ENCODE measurements at places on chromosomes 1 and 21. TPM values are rescaled to one million over a fixed set of nuclear protein-coding genes. Genes with fewer than 3 reads are reported as not detected.

VANGL2 gene
- 3.0 TPM for total RNA-seq

DNA sequence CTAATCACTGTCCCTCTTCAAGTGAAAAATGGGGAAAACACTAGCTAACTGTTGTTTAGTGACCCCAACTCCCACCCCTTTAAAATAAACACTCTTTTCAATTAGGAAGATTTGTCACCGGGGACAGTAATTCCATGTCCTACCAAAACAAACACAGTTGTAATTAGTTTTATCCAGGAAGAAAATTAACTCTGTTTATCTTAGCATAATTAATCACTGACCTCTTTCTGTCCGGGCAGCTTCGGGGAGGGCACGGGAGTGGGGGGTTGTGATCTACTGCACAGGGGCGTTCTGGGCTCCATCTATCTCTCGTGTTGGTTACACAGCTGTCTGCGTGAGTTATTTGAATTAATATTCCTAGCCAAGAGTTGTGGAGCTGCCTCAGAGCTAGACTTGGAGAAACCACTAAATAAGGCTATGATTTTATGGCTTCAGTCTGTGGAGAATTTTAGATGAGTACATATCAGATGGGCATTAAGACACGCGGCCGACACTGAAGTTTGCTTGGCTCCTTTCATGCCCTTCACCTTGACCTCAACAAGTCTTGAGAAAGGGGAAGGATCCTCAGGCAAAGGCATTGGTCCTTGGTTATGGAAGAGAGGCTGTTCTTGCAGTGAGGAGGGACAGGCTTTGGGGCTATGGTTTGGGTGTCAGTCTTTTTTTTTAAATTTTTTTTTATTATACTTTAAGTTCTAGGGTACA lies 102.0 kb upstream of the TRABD2B start:
- no peak overlapping the region for H3K4me3 ChIP-seq
- no peak overlapping the region for H3K27ac ChIP-seq
- H3K4me1 ChIP-seq: no peaks in the 10 kb centered on the region
- no peak for DNase-seq
- H3K27me3 ChIP-seq: peaks cover 10% of the 10 kb centered on the region
- H3K36me3 ChIP-seq: no peaks in the 10 kb centered on the region

DNA sequence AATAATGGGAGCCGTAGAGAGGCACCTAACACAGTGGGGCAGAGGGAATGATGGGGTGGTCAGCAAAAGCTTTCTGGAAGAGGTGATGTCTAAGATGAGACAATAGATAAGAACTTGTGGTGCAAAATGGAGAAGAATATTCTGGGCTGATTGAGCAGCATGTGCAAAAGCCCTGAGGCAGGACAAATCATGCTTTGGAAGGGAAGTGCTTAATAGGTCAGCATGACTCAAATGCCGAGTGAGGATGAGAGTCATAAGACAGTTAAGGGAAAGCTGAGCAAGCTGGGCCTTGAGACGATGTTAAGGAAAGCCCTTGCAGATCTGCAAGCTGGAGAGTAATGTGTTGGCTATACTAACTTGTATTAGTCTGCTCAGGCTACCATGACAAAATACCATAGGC lies 37.3 kb upstream of the ASB17 start:
- no peaks in the 10 kb centered on the region for H3K4me1 ChIP-seq
- no peaks in the 10 kb centered on the region for H3K36me3 ChIP-seq
- DNase-seq: no peak
- no peak overlapping the region for H3K4me3 ChIP-seq
- no peak overlapping the region for H3K27ac ChIP-seq

DNA sequence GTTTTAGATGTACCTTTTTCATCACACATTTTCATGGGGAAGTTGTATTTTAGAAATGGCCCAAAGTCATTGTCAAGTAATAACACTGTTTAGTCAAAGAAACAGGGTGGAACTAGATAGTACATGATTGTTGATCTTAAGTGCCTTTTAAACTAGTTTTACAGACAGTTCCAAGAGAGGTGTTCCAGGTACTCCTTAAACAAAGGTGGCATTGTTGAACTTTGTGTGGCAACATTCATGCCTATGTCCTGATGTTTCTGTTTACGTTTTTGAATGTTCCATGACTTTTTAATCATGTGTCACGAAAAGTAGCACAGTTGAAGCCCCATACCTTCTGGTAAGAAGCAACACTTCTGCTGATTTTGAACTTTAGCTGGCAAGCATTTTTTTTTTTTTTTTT lies 9.1 kb upstream of the SH3D21 start:
- H3K4me1 ChIP-seq: no peaks in the 10 kb centered on the region
- no peaks in the 10 kb centered on the region for H3K27me3 ChIP-seq
- H3K4me3 ChIP-seq: no peak overlapping the region
- no peaks in the 10 kb centered on the region for H3K36me3 ChIP-seq
- peak overlapping the region; percentile 62 for H3K27ac ChIP-seq

DNA sequence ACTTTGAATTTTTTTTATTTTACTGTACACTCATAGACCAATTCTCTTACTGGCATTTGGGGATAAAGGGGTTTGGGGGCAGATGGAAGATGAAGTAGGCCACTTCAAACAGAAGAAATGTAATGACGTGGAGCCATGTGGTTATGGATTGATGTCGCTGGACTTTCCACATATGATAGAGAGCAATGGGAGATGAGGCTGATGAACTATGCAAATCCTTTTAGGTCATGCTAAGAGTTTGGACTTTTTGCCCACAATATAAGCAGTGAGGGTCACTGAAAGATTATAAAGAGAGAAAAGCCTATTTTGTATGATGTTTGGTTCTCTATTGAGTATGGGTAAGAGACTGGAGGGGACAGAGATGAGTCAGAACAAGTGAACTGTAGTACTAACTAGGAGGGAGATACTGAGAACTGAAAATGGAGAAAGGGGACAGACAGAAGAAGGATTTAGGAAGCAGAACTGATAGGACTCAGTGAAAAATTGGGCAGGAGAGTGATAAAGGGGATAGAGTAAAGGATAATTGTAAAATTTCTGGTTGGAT lies 9.2 kb downstream of the C1orf21 start:
- DNase-seq: no peak
- no peaks in the 10 kb centered on the region for H3K4me1 ChIP-seq
- H3K4me3 ChIP-seq: no peak overlapping the region
- H3K27me3 ChIP-seq: no peaks in the 10 kb centered on the region

DNA sequence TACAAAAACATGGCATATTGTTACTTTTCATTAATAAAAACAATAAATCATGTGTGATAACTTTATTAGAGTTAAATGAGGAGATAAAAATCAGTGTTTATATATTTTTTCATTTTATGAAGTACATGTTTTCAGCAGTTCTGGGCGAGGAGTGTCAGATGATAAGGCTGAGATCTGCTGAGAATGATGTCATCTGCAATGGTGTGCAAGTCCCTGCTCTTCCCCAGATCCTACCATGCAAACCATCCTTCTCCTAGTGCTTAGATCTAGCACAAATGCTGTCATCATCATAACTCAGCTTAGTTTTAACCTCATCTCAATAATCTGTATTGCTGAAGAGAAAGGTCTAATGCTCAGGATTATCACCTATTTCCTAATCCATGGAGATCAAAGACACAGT lies 214.4 kb upstream of the DAB1 start:
- H3K27ac ChIP-seq: no peak overlapping the region
- no peaks in the 10 kb centered on the region for H3K36me3 ChIP-seq
- DNase-seq: no peak
- no peak overlapping the region for H3K4me3 ChIP-seq
- H3K4me1 ChIP-seq: no peaks in the 10 kb centered on the region
- H3K27me3 ChIP-seq: no peaks in the 10 kb centered on the region

RTCA gene
- total RNA-seq: 32.6 TPM

GRCh38 chr1:159817276-159818041 lies 9.2 kb upstream of the SLAMF8 start:
- H3K36me3 ChIP-seq: no peaks in the 10 kb centered on the region
- no peaks in the 10 kb centered on the region for H3K27me3 ChIP-seq
- H3K4me1 ChIP-seq: peaks cover 5% of the 10 kb centered on the region
- no peak overlapping the region for H3K4me3 ChIP-seq
- H3K27ac ChIP-seq: peak overlapping the region; percentile 48
- DNase-seq: no peak

DNA sequence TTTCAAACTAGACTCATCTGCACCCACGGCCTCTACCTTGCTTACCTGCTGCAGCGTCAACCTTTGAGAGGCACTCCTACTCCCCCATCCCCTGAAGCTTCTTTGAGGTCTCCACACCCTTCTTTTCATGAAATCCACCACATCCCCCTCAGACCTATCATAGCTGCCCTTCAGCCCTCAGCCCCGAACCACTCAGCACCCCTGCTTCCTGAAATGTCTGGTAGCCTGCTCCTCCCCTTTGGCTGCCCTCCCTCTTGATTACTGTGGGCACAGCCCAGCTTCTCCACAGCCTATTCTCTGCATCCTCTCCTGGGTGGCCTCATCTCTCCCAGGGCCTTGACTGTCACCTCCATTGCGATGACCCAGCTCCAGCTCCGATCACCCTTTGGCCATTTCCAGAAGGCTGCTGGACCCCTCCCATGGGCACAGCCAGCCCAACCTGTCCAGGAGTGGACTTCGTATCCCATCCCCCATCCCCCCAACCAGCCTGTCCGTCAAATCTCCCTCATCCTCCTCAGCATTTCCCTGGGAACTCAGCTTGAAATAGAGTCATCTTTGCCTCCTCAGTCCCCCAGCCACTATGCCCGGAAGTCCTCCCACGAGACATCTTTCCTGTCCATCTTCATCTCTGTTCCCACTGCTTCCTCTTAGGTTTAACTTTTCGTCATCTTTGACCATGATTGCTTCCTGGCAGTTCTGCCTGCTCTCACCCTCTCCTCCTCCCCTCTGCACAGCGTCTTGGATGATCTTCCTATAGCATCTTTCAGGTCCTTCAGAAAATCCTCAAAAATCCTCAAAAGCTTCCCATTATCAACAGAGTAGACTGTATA lies 6.1 kb upstream of the ADORA1 start:
- no peak for DNase-seq
- peaks cover 7% of the 10 kb centered on the region for H3K4me1 ChIP-seq
- H3K4me3 ChIP-seq: no peak overlapping the region
- H3K36me3 ChIP-seq: no peaks in the 10 kb centered on the region
- peaks cover 83% of the 10 kb centered on the region for H3K27me3 ChIP-seq

DNA sequence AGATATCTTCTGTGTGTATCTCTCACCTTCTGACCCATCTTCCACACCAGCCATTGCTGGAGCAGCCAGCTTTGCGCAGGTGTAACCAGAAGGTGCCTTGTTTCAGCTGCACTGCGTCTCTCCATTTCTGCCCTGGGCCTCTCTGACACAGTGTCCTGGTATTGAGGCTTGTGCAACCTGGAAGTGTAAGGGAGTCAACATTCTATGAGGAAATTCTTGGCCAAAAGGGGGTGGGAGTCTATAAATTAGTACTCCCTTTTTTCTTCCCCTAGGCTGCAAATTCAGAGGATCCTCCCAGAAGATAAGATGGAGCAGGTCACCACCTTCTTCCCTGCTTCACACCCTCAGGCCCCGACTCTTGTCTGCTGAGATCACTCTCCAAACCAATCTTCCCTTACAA lies 109.1 kb downstream of the MRPS6 start:
- H3K27me3 ChIP-seq: no peaks in the 10 kb centered on the region
- no peak for DNase-seq
- H3K4me3 ChIP-seq: no peak overlapping the region
- no peaks in the 10 kb centered on the region for H3K36me3 ChIP-seq
- H3K27ac ChIP-seq: no peak overlapping the region

DNA sequence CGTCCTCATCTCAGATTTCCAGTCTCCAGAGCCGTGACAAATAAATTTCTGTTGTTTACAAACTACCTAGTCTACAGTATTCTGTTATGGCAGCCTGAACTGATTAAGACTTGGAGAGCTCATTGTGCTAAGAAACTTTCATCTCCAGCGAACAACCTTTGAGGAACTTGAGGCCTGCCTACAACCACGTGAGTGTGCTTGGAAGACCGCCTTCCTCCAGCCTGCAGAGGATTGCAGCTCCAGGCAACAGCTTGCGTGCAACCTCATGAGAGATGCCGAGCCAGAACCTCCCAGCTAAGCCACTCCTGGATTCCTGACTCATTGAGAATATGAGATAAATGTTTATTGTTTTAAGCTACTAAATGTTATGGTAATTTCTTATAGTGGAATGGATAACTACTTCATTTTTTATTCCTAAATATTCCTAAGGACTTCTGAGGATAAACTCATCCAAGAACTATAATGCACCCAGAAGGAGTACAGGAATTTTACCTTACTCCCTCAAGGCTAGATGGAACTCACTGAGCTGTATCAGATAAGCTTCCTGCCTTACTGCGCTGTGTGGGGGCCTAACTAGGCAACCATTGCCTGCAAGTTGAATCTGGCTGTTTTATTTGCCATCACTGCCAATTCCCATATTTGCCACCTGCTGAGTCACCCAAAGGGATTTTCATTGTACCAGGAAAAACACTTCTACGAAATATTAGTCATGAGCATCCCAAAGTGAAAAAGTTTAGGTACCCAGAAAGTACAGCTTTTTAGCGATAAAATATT lies 17.6 kb downstream of the FAM177B start:
- H3K4me1 ChIP-seq: no peaks in the 10 kb centered on the region
- DNase-seq: peak; percentile 31
- no peaks in the 10 kb centered on the region for H3K27me3 ChIP-seq
- no peak overlapping the region for H3K4me3 ChIP-seq
- peak overlapping the region; percentile 38 for H3K27ac ChIP-seq
- H3K36me3 ChIP-seq: no peaks in the 10 kb centered on the region

DNA sequence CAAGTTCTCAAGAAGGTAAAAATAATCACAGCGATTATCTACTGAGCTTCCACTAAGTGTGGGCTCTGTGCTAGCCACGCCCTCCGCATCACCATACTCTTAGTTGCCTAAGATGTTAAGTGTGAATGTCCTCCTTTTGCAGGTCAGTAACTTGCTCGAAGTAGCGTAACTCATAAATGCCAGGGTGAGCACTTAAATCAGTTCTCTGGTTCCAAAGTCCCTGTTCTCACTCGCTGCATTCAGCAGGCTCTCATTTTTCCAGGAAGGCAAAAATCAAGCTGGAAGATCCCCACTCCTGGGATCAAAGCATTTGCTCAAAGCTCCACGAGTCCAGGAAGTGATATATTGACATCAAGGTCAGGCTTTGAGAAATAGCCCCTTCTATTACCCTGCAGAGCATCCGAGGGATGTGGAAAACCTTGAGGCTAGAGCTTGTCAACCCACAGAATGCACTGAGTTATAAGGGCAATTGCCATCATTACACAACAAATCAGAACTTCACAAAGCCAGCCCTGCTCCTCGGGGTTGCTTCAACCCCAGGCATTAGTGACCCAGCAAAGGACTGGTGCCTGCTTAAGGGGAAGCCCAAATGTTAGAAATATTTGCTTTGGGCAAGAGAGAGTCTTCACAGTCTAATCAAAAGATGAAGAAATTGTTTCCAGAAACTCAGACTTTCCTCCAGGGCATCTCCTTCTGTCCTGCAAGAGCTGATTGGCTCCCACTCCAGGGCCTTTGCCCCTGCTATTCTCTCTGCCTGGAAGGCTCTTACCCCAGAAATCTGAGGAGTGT lies 19.5 kb downstream of the SLC30A1 start:
- no peaks in the 10 kb centered on the region for H3K36me3 ChIP-seq
- no peaks in the 10 kb centered on the region for H3K27me3 ChIP-seq
- no peak overlapping the region for H3K4me3 ChIP-seq
- no peaks in the 10 kb centered on the region for H3K4me1 ChIP-seq

GRCh38 chr1:211280910-211281309 lies 21.7 kb downstream of the RCOR3 start:
- H3K4me3 ChIP-seq: no peak overlapping the region
- no peaks in the 10 kb centered on the region for H3K4me1 ChIP-seq
- H3K36me3 ChIP-seq: peaks cover 2% of the 10 kb centered on the region
- H3K27me3 ChIP-seq: no peaks in the 10 kb centered on the region
- no peak overlapping the region for H3K27ac ChIP-seq

- no peaks in the 10 kb centered on the region for H3K36me3 ChIP-seq
- no peaks in the 10 kb centered on the region for H3K4me1 ChIP-seq
- no peak overlapping the region for H3K4me3 ChIP-seq
- no peak for DNase-seq
Measured at GRCh38 chr1:113088972-113089371, 16.0 kb downstream of the LRIG2 start.

Measured in transverse colon (tissue), 4 donors.